OCI-M1 (cell line): ENCODE measurements at places on chromosomes 5 and 9.
A peak's percentile ranks its signal among the peaks of the same experiment; 100 is the strongest.

- DNase-seq = no peak
Observed at GRCh38 chr5:150527038-150527437, 19.1 kb downstream of the NDST1 start.

- DNase-seq = no peak
Observed at GRCh38 chr5:167578977-167579692, 712.3 kb upstream of the WWC1 start.

DNA sequence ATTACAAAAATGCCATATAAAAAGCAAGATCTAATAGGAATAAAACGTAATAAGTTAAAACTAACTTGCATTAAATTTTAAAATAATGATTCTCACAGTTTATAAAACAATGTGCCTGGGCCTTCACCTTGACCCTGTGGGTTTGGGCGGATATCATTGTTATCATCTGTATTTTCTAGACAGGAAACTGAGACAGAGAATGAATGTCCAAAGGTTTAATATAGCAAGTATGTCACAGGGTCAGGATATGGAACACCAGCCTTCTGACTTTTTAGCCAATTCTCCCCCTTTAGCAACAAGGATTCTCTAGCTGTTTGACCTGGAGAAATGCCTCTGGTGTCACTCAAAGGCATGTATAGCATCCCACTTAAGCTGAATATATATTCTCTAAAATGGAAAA, 67.2 kb downstream of the ITGA1 start:
- DNase-seq = no peak

GRCh38 chr9:74609671-74610405, 112.7 kb downstream of the RORB start:
- DNase-seq = peak; percentile 41

GRCh38 chr5:98771382-98772109, 1.9 kb upstream of the RGMB start:
- peak; percentile 92 for DNase-seq

- no peak for DNase-seq
Observed at GRCh38 chr5:173872957-173873305, 15.2 kb upstream of the CPEB4 start.

DNA sequence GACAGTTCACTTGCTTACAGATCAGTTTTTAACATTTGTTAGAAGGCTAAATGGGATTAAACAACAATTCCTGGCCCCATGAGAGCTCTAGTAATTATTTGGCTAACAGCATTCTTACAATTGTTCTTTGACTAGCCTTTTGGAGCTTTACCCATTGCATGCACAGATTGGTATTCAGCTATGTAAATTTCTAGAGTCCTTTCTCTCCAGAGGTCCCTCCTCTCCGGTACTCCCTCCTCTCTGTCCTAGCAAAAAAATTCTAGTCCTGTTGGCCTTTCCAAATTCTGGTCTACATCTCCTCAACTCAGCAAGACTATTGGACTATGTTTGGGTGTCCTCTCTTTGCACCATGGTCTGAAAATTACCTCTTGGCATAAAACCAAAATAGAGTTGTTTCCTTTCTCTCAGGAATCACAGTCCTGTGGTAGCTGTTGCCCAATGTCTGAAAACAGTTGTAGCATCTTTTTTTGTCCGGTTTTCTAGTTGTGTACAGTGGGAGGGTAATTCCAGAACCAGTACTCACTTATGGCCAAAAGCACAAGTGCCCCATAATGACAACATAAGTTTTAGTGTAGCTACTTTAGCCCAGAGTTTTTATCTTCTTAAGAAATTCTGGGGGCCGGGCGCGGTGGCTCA, 18.1 kb downstream of the SAR1B start:
- DNase-seq = no peak

- no peak for DNase-seq
Observed at GRCh38 chr5:89706731-89707130, 702.8 kb downstream of the CETN3 start.

- no peak for DNase-seq
Observed at GRCh38 chr5:143228597-143229293, 174.7 kb downstream of the NR3C1 start.

DNA sequence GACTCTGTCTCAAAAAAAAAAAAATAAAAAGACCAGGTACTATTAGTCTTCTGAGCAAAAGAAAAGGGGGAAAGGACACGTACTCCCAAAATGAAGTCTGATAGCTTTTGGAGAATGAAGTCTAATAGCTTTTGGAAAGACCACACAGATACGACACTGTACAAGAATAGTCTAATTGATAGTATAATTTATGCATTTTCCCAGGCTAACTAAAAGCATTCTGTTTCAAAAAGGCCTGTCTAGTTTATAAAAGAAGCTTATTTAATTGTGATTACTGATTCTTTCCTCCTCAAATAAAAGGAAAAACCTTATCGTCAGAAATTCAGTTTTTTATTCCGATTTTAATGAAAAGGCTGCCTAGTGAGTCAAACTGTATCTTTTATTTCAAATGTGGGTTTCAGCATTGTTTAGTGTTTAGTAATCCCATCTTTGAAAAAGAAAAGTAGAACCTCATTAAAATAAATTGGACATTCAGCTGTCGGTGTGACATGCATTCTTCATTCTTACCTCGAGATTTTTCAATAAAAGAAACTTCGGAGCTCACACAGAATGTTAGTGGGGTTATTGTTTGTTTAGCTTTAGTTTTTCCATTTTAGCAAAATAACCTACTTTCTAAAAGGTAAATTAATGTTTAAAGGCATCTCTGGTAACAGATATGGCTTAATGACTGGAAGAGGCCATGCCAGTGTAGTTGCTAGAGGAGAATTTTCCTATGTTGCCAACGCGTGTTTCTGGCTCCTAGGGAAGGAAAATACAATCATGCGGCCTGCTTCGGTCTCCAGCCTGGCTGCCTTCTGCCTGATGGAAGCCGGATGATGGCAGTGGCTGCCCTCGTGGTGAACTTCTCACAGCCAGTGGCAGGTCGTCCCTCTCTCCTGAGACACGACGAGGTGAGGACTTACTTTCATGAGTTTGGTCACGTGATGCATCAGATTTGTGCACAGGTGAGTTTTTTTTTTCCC, 70.0 kb downstream of the NLN start:
- no peak for DNase-seq

DNA sequence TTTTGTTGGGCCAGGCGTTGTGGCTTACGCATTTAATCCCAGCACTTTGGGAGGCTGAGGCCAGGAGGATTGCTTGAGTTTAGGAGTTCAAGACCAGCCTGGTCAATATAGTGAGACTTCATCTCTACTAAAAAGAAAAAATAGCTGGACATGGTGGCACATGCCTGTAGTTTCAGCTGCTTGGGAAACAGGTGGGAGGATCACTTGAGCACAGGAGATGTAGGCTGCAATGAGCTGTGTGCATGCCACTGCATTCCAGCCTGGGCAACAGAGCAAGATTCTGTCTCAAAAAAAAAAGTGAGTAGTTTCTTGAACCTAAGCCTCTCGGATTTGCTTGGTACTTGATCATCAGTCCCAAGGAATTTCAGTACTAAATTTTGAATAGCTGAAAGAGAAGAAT, 26.9 kb downstream of the G3BP1 start:
- no peak for DNase-seq

GRCh38 chr5:127585661-127586060, 63.2 kb upstream of the CTXN3 start:
- DNase-seq = no peak

DNA sequence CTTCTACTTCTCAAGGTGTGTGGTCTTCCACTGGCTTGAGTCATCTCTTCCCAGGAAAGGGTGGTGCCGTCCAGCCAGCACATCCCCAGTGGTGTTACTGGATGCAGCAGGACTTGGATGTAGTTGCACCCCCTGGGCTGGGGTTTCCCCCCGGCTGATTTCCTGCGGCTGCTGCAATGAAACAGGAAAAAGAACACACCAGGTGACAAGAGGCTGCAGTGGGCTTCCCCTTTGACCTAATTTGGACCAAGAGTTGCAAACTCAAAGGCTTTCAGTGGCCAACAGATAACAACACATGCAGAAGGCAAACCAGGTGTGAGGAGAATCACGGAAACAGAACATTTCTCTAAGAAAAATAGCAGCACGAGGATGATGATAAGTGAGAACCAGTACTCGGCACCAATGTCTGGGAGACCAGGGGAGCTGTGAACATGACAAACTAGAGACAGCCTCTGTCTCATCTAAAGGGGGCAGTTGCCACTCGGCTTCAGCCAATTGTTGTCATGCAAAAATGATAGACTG, 83.7 kb downstream of the PDE6A start:
- DNase-seq = no peak

GRCh38 chr5:98175474-98175873, 598.0 kb upstream of the RGMB start:
- no peak for DNase-seq

DNA sequence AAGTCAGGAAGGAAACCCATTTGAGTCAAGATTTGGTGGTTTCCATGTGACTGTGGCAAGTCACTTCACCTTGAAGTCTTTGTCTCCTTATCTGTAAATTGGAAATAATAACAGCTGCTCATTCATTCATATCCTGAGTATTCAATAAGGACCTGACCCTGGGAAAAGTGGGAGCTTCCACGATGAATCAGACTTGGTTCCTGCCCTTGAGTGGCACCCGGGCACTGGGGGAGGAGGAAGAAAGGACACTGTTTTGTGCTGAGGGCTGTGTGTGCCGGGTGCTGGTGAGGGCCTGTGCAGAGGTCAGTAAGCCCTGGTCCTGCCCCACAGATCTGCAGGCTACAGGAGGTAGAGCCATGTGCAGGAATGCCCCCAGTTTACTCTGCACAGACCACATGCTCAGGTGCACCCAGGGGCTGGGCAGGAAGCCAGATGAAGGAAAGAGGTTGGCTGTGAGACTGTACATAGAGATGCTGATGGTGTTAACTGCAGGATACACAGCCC, 6.8 kb downstream of the NDST1 start:
- no peak for DNase-seq

DNA sequence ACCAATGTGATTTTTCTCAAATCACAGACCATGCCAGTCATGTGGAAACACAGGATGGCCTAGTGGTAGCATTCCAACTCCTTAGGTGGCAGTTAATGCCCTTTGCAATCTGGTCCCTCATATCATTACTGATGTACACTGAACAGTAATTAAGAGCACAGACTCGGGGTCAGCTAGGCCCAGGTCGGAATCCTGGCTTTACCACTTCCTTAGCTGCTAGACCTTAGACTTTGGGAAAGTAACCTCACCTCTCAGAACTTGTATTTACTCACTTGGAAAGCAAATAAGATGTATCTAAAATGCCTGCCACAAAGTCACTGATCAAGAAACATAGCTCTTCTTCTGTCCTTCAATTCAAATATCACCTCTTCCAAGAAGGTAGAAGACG, 112.8 kb downstream of the MAPKAP1 start:
- DNase-seq = no peak

DNA sequence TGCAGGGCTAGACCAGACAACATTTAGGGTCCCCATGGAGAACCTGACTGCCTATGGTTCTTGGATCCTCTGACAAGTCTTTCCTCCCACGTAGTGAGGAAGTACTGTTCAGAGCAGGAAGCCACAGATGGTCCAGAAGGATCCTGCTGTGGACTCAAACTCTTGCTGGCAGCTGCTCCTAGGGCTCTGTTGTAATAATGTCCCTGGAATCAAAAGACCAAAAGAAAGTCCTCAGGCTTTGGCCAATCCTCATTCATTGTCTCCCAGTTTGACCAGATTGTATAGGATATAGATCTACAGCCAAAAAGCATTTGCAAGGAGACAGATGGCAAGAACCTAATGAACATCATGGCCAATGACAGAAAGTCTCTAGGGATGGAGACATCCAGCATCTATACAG, 53.9 kb downstream of the SEMA6A start:
- DNase-seq = no peak

GRCh38 chr9:133576031-133576874, 32.9 kb downstream of the FAM163B start:
- no peak for DNase-seq

GRCh38 chr5:149656576-149657182, 73.4 kb upstream of the PPARGC1B start:
- DNase-seq = peak; percentile 78

- DNase-seq = no peak
Observed at GRCh38 chr9:2339416-2339815, 282.2 kb upstream of the VLDLR start.

DNA sequence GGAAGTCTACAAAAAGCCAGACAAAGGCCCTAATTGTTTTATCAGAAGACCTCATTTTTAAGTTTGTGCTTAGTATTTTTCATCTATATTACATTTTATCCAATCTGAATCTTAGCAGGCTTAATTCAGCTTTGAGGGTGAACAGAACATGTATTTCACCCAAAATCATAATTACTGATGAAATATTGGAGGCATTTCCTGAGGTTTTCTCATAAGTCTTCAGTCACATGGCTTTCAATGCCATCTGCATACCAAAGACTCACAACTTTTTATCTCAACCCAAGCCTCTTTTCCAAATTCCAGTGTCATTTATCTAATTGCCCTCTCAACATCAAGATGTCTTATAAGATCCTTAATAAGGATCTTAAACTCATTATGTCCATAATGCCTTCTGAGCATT, 150.8 kb downstream of the TTC39B start:
- DNase-seq = no peak

DNA sequence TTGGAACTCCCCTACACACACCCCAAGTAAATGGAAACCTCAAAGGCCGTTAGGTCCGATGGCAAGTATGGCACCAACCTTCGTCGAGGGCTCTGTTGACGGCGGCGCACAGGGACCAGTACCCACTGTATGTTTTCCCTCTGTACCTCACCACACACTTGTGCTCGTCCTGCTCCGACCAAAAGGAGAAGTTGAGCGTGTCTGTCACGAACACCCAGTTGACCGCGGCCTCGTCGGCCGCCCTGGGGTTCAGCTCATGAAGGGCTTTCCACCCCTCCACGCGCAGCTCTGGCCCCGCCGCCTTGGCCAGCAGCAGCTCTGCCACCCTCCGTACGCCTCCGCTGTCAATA, 24.0 kb downstream of the HNRNPK start:
- peak; percentile 83 for DNase-seq

GRCh38 chr9:102609461-102609860, 385.7 kb upstream of the CYLC2 start:
- DNase-seq = no peak
